ENCODE measurements at places on chromosomes 7 and 10.

DNA sequence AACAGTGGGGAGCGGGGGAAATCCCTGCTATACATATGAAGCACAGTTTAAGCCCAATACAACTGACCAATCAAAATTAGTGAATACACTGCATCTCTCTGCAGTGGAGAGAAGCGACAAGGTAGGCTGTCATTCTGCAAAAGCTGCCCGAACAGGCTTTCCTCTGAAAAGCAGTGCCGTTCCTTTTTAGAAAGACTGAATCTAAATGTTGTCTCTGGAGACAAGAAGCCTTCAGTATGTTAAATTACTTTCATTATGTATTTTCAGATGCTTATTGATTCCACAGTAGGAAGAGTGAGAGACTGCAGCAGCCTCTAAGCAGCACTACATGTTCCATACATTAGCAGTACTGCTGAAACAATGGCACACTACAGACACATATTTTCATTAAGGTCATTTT is at the start of gene GPR22:
Gene GPR22 (plus strand): TSS at position 129 of the 400 bp plus-strand sequence. CDS start 4,004 bp downstream, outside the sequence.
- no peak for DNase-seq

DNA sequence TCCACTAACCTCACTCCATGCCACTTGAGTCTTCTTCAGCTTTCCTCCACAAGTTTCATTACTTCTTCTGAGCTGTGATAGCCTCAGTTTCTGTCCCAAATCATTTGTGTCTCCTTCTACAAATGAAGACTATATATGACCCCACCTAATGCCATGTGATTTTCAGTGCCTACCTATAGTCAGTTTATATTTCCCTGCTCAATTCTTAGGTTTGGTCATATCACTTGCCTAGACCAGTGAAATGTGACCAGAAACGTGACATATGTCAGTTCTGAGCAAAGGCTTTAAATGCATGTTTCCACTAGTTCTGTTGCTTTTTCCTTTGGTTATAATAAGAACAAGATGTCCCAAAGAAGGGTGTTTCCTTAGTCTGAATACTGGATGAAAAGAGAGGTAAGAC is 24.6 kb upstream of the REEP3 start:
- no peak for DNase-seq

DNA sequence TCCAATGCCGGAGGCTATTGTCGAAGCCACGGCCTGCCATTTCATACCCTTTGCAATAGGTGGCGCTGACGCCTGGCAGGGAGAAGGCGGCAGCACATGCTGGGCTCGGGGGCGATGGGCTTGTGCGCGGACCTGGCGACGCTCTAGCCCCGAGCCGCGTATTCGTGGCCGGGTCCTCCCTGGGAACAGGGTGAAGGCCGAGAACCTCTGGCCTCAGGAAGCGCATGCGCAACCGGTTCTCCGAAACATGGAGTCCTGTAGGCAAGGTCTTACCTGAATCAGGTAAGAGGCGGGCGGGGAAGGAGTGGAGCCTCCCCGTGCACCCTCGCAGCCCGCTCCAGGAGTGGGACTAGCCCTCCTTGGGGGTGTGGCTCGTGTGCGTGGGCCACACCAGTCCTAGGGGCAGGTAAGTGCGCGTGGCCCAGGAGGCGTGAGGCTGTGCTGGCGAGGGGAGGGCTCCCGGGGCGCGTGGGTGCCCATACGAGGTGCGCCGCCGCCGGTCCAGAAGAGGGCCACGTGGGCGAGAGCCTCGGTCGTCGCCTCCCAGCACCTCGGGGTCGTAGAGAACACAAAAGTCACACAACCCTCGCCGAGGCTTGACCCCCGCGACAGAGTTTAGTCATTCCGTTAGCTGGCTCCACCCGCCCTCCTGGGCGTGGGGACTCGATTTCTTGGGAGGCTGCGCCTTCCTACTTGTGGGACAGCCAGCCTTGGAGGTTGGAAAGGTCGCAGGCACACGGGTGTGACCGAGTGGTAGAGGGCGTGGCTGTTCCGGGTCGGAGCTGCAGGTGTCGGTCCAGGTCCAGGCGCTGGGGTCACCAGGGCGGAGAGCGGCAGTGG is 5.6 kb upstream of the MEST start:
- DNase-seq, result peak; percentile 20

- peak; percentile 5 for DNase-seq
Measured at GRCh38 chr7:132655131-132655727, 79.0 kb upstream of the PLXNA4 start.

DNA sequence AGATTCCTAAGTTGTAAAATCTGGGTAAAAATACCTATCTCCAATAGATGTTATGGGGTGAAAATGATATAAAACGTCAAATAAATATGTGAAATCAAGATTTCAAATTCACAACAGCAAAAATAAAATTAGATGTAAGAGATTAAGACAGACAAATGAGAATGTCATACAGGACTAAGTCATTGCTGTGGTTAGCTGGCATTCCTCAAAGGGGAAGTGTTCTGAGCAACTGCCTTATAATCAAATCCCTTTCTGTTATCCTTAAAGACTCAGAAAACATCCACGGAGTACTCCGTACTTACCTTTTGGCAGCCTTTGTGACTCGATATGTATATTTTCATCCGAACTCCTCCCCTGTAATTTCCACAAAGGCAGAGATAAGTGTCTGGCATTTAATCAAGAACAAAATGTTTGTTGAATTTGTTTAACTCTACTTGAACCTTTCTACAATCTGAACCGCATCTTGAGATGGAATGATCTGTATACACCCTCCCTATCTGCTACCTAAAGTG is 559.6 kb downstream of the GATA3 start:
- DNase-seq, result no peak

DNA sequence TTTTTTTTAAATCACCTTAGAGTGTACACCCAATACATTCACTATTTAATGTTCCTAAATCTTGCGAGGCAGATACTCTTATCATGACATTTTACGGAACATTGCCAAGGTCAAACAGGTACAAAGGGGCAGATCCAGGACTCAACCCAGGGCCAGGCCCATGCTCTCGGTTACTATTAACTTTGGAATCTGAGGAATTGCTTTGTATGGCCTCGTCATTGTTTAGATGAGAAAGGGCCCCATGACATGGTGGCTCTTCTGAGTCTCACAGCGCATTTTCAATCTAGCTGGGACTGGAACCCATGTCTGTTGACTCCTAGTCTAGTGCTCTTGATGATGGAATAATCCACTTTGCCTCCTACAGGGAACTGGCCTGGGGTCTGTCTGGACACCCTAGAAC is 59.1 kb downstream of the GATA3 start:
- DNase-seq, result no peak

- no peak for DNase-seq
Measured at GRCh38 chr7:73397521-73398281, 35.9 kb upstream of the FZD9 start.

- DNase-seq, result no peak
Measured at GRCh38 chr10:68957654-68958053, 1.7 kb downstream of the DDX21 start.

GRCh38 chr7:105896407-105896911 is 20.1 kb upstream of the ATXN7L1 start:
- DNase-seq, result no peak

DNA sequence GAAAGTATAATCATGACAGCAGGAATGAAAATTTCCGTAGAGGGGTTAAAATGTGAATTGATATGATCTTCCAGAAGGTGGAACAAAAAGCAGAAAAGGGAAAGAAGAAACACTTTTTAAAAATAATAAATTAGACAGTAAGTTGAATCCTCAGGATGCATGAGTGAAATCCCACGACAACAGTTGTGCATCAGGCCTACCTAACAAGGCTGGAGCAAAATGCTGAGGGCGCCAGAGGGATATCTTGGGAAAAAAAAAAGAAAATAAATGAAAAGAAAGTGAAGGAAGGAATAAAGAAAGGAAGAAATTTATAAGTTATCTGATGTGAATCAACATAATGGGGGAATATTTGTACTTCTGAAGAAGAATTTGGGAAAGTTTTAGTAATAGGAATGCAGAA is 13.0 kb upstream of the HUS1 start:
- DNase-seq, result no peak

- DNase-seq, result no peak
Measured at GRCh38 chr10:78660446-78661106, 408.2 kb upstream of the ZMIZ1 start.

Measured in activated CD8-positive, alpha-beta memory T cell treated with anti-CD3 and anti-CD28 coated beads for 1 hour (primary cell).